ENCODE measurements at places on chromosomes 7 and 10.

DNA sequence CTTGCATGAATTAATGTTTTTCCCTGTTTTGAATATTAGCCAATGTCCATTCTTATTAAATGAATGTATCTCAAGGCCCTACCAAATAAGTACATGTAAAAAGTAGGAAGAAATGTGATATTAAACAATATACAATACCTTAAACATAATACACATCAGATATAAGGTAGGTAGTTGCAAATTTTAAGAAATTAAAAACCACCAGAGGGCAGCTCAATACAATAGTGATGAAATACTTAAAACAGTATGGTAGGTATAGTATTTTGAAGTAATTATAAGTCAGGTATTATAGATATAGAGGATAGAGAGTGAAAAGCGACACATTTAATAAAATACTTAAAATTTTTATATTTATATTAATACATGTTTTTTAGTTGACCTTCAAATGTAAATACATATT is 43.6 kb upstream of the CDK14 start:
- no peak for DNase-seq

GRCh38 chr10:25125201-25125611 is 49.6 kb upstream of the GPR158 start:
- no peak for DNase-seq

DNA sequence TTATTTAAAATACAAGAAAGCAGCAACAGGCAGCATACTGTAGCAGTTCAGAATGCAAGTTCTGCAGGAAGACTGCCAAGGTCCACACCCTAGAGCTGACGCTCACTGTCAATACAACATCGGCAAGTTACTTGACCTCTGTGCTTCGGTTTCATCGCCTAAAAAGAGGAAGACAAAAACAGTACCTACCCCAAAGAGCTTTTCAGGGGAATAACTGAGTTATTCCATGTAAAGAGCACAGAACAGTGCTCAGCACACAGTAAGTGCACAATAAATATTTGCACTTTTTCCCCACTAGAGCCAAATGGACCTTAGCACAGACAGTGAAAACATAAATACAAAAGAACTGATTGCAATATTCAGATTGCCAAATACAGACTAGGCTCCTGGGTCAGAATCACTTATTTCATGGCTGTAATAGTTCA is 88.6 kb downstream of the USP6NL start:
- no peak for DNase-seq

DNA sequence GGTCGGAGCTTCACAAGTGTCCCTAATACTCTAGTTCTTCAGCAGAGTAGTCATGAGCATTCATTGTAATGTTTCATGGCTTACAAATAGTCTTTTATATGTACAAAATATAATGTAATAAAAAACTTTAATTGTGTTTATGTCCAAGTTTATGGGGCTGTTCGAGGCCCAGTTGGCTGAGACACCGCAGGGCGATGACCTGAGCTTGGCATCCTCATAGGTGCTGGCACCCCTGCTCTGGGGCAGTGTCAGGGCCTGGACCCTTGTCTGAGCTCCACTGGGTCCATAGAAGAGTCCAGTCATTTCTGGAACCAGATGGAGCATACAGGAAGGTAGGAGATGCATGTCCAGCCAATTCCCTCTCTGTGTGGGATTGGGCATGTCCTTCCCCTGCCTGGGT is 12.9 kb upstream of the ZMIZ1 start:
- no peak for DNase-seq

GRCh38 chr7:3336042-3336665 is 35.1 kb downstream of the SDK1 start:
- no peak for DNase-seq

GRCh38 chr7:124836173-124836572 is 70.6 kb upstream of the GPR37 start:
- no peak for DNase-seq

DNA sequence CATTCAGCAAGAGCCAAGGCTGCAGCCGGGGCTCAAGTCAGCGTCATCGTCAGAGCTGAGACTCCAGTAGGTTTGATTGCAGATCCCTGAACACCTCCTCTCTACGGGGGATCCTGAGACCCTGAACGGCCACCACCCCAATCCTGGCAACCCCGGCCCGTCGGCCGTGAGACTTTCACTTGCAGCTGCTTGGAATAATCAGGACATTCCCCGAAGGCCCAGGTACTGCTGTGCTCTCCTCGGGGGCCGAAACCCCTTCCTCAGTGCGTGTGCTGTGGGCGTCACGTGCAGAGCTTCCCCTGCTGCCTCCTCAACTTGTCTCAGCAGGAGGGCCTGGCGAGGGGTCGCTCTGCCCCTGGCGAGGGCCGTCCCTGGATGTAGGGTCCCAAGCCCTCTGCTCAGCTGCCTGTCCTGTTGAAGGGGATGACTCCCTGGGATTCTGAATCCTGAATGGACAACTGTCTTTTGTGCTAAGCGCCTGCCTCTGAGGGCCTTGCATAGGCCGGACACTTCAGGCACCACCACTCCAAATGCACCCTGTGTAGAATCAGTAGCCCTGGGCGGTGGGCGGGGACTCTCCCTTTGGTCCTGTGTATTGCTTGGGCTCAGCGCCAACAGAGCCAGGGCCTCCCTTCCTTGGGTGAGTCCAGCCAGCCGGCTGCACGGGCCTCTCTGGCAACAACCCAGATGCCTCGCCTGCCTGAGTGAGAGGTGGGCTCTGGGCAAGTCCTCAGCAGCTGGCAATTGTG is 63.8 kb upstream of the EBF3 start:
- DNase-seq, result no peak

Measured in heart left ventricle (tissue), 16 donors.